Stimulated activated CD4-positive, alpha-beta T cell treated with anti-CD3 and anti-CD28 coated beads, Interleukin-4, amount 100 ng/mL, for 1 hour (primary cell): ENCODE measurements at places on chromosomes 2 and 18.

GRCh38 chr2:151459358-151459757 is 49.7 kb downstream of the RIF1 start:
- DNase-seq = no peak

DNA sequence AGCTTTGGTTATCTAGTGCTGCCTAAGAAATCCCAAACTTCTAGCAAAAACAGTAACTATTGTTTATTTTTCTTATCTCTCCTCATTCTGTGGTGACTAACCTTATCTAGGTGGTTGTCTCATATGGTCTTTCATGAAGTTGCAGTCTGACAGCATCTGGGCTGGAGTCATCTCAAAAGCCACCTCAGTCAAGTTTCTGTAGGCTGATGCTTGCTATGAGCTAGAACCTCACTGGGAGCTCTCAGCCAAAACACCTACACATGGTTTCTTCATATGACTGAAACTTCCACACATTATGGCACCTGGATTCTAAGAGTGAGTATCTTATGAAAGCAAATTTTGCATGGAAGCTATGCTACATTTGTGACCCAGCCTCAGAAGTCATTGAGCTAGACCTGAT is 596.4 kb upstream of the VRK2 start:
- DNase-seq = no peak

- no peak for DNase-seq
Observed at GRCh38 chr2:124024561-124025170, 421 bp upstream of the CNTNAP5 start.

- DNase-seq = no peak
Observed at GRCh38 chr2:6545336-6545735, 320.4 kb downstream of the CMPK2 start.

DNA sequence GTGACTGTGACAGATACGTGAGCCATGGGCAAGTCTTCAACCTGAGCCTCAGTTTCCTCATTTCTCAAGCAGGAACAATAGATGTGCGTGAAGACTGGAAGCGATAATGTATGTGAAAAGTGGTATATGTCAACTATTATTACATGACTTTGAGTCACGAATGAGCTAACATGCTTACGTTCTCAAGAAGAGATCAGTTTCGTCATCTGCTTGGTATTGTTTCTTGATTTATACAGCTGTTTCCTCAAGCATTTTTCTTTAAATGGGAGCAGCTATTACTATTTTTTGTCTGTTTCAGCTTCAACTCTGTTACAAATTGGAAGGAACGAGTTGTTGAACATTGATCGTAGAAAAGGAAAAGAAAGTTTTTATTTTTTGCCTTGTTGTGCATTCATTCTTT is 48.5 kb upstream of the THOC1 start:
- DNase-seq = no peak

DNA sequence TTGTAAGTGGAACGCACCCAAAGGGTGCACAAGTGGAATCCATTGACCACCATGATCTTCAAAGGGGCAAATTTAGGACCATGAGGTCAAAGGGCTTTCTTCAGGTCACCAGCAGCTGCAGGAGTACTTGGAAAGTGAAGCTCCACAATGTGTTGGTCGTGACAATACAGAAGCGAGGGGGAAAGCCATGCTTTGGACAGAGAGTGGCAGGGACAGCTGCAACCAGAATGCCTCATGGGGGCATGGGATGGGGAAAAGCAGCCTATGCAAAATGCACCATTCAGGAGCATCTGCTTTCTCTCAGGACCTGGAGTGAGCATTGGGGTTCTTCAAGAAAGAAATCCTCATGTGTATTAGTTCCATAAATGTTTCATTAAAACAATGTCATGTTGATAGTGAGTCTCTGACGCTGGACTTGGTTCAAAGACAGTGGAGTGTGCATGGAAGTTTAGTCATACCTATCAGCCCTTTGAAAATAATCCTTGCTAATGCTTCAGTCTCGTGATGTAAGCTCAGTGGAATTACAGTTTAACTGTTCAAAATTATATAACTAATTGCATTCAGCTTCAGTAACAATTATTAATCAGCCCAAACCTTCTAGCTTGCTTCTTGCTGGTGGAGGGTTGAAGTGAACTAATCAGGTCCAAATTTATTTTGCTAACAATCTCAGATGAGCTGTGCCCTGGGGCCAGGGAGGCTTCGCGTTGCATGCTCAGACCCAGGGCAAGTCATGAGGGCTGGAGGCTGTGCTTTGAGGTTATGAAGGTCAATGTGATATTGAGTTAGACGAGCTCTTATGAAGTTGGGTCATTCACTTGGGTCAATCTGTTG is 41.6 kb downstream of the ACKR3 start:
- no peak for DNase-seq

- no peak for DNase-seq
Observed at GRCh38 chr2:64328415-64328722, 125.6 kb upstream of the LGALSL start.

- DNase-seq = no peak
Observed at GRCh38 chr2:184294831-184295230, 303.5 kb upstream of the ZNF804A start.

DNA sequence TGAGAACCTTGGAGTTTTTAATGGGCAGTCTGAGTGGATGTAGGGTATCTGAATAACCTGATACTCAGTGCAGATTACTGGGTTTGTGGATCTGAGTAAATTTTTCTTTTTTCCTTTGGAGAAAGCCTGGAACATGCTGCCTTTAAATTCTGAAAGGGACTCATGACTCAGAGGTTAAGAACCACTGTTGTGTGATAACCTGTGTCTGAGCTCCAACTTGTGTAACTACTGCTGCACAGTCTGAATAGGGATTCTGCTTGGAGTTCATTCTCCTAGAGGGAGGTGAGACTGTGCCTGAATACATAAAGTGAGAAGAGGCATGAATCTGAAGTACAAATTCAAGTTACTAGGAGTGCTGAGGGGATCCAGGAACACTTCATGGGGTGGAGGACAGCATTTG is 36.2 kb downstream of the KDM3A start:
- no peak for DNase-seq

- no peak for DNase-seq
Observed at GRCh38 chr18:37654034-37654433, 88.4 kb upstream of the CELF4 start.

DNA sequence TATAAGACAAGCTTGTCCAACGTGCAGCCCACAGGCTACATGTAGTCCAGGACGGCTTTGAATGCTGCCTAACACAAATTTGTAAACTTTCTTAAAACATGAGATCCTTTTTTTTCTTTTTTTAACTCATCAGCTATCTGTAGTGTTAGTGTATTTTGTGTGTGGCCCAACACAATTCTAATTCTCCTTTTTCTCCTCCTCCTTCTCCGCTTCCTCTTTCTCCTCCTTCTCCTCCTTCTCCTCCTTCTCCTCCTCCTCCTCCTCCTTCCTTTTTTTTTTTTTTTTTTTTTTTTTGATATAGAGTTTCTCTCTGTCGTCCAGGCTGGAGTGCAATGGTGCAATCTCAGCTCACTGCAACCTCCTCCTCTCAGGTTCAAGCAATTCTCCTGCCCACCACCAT is 39.3 kb upstream of the GTF2A1L start:
- DNase-seq = no peak

DNA sequence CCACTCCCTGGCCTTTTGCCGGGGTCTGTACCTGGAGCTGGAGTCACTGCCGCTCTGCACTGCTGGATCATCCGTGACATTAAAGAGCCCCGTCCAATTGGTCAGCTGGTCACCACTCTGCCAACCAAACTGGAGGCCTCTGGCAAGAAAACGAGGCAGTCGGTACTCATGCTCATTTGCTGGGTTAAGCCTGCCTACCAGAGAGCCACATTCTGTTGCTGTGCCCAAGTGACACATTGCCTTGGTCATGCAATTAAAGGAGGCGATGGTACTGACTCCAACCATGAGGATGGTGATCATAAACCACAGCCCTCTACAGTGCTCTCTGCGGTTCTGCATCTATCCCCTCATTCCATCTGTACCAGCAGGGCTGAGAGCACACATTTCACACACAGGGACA is 35.5 kb downstream of the ST8SIA5 start:
- no peak for DNase-seq

GRCh38 chr18:70421471-70422390 is 132.9 kb downstream of the SOCS6 start:
- no peak for DNase-seq

- DNase-seq = no peak
Observed at GRCh38 chr2:100992262-100992661, 9.8 kb upstream of the RPL31 start.

DNA sequence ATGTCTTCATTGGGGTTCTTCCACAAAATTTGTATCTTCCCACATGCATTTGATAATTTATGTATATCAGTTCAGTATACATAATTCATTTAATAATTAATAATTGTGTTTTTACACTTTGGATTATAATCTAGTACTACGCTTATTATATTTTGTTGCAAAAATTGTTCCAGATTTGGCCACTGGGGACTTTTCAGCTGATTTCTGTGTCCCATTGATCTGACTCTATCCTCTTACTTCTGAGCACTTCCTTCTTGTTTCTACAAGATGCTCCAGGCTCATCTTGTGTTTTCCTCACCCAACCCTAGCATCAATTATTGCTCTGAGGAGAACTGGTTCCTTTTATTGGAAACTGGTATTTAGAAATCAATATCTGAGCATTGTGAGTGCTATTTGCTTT is 215.3 kb upstream of the CDH19 start:
- no peak for DNase-seq

GRCh38 chr2:112819081-112819480 is 17.5 kb downstream of the IL1B start:
- no peak for DNase-seq

DNA sequence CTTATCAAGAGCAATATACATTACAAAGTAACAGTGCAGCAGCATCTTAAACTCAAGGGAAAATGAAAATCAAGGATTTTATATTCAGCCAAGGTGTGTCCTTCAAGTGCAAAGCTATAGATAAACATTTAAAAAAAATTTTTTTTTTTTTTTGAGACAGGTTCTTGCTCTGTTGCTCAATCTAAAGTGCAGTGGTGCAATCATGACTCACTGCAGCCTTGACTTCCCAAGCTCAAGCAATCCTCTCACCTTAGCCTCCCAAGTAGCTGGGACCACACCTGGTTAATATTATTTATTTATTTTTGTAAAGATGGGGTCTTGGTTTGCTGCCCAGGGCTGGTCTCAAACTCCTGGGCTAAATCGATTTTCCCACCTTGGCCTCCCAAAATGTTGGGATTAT is 9.0 kb downstream of the CDKL4 start:
- no peak for DNase-seq

DNA sequence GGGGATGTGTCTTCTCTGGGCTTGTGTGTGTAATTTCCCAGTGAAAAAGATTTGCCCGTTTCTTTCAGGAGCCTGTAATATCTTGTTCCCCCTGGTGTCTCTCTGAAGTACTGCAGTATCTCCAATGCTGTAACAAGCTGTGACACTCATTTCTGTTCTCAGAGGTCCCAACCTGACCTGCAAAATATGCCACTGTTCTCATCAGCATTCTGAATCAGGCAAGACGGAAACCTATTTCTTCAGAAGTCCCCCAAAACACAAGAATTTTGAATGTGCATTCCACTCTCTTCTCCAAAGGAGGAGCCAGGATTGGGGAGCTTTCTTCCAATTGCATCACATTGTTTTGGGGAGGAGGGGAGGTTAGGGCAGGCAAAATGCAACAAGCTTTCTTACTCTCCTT is 77.0 kb upstream of the CNGA3 start:
- DNase-seq = no peak

- DNase-seq = no peak
Observed at GRCh38 chr2:9439536-9439935, 16.1 kb downstream of the CPSF3 start.
